AG08396 (cell line): ENCODE measurements at places on chromosomes 3 and 15.
A peak's percentile ranks its signal among the peaks of the same experiment; 100 is the strongest.

GRCh38 chr3:50258029-50258680 lies 10.8 kb upstream of the SEMA3B start:
- no peak for DNase-seq

DNA sequence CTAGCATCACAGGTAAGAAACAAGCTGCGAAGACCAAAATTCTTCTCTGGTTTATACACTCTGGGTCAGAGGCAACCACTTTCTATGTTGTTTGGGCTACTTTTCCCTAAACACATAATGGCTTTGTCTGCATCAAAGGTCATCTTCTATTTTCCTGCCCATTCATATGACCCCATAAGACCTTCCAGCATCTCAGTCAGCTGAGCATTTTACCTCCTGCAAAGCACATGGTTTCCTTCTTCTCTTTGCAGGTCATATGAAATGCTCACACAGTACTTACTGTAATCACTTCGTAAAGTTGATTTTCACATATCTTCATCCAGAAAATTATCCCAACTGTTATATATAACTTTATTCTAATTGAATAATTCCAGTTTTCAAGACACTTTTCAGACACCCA lies 34.8 kb downstream of the LIPC start:
- no peak for DNase-seq

GRCh38 chr15:52749258-52749657 lies 40.9 kb downstream of the ONECUT1 start:
- no peak for DNase-seq

GRCh38 chr3:119862616-119863015 lies 80.7 kb downstream of the NR1I2 start:
- DNase-seq = no peak

- DNase-seq = peak; percentile 16
Observed at GRCh38 chr15:72116731-72117485, 1.0 kb downstream of the MYO9A start.

GRCh38 chr15:31332020-31332680 lies 5.5 kb downstream of the KLF13 start:
- DNase-seq = no peak

DNA sequence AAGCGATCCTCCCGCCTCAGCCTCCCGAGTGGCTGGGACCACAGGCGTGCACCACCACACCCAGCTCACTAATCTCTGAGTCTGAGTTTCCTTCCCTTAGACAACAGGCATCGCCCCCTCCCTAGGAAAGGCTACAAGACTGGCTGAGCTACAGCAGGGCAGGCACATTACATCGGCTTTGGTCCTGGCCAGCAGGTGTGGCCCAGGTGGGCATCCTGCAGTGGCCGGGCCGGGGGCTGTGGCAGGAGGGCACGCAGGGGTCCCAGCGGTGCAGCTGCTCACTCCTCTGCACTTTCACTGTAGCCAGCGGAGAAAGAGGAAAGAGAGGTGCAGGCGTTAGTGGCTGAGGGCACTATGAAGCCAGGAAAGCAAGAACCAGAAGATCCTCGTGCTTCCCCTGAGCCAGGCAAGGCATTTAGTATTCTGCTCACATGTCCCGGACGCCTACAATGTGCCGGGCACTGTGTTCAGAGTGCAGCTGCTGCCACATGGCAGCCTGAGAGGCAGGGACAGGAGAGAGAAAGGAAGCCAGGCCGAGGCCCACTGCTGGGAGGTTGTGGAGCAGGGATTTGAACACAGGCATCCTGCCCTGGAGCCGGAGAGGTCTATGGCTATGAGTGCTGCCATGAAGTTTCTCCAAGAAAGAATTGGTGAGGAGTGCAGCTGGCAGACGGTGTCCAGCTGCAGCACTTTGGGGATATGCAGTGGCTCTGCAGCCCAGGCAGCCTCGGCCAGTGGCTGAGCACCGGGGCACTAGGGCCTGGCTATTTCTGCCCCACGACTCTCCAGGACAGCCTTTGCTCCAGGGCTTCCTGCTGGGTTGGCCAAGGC lies 22.3 kb downstream of the GRIP2 start:
- DNase-seq = no peak

DNA sequence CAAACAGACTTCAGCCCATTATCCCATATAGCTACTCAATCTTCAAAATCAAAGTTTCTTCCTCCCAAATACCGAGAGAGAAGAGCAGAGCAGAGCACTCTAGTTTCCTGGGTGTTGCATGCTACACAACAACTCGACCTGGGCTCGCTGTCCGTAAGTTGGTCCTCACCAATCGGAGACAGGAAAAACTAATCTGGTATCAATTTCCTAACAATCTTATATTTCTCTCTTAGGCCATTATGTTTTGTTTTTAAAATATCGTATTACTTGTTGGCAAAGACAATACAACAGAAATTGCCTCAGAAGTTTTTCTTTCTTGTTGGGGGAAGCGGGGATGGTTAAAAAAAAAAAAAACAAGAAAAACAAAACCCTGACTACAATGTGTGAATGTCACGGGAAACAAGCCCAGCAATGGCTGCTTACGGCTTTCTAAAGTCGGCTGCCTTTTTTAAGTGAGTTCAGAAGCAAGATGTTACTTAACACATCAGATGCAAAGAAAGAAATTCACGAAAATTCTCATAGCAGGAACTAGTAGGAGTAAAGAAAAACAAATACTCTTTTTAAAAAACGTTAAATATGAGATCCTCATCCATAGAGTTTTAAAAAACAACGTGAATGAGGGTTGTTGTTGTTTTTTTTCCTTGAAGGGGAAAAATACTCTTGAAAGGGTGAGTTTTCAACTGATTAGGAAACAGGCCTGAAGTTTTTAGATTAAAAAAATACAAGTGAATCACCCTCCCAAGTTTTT lies 1.9 kb downstream of the VGLL4 start:
- DNase-seq = no peak

DNA sequence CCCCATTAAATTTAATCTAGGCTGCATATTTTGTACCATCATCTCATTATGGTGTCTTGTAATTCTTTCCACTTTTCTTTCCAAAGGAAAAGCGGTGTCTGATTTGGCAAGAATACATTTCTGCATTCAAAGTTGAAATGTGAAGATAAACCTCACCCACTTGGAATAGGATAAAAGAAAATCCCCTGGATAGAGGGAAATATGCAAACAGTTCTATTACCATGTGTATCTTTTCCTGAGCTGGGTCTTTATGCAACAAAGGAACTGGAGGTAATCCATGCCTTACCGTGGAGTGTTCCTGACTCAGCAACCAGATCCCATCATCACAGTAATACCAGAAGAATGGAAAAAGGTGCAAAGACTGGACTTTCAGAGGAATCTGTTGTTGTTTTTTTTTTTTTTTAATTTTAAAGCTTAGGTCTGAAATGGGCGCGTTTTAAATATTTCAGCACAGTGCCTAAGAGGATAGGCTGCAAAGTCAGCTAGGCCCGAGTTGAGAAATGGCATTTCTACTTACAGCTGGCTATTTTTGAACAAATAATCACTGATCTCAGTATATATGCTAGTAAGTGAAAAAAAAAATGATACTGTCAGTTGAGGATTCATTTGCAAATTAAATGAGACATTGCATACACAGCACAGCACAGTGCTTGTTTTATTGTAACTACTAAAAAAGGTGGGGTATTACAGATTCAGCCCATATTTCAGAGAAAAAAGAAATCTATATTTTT lies 55.5 kb upstream of the ADAMTS9 start:
- no peak for DNase-seq

GRCh38 chr3:25573386-25574171 lies 91.1 kb downstream of the TOP2B start:
- peak; percentile 62 for DNase-seq

GRCh38 chr3:58574682-58575081 lies 2.5 kb downstream of the FAM107A start:
- no peak for DNase-seq

GRCh38 chr15:90877315-90877714 lies 7.0 kb upstream of the FES start:
- no peak for DNase-seq

- DNase-seq = no peak
Observed at GRCh38 chr3:97686258-97686657, 78.3 kb upstream of the ARL6 start.

DNA sequence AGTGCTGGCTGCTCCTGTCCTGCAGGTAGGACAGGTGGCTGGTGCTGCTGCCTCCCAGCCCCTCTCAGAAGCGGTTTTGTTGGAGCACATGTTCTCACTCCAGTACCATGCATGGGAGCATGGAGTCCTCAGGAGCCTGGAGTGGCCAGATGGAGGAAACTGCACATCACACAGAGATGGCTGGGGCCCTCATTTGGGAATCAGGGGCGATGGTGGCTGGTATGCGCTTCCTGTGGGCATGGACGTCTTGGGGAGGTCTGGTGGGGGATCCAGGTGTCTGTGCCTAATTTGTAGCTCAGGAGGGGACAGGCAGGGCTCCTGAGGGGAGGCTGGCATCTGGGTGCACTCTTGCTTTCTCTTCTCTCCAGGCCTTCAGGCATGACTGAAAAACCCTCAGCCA lies 168.2 kb downstream of the KLF13 start:
- DNase-seq = no peak

- no peak for DNase-seq
Observed at GRCh38 chr15:67446449-67446848, 74.5 kb upstream of the C15orf61 start.

- no peak for DNase-seq
Observed at GRCh38 chr15:95684126-95684525, 646.4 kb upstream of the NR2F2 start.

- DNase-seq = no peak
Observed at GRCh38 chr3:7205962-7206361, 345.0 kb downstream of the GRM7 start.

DNA sequence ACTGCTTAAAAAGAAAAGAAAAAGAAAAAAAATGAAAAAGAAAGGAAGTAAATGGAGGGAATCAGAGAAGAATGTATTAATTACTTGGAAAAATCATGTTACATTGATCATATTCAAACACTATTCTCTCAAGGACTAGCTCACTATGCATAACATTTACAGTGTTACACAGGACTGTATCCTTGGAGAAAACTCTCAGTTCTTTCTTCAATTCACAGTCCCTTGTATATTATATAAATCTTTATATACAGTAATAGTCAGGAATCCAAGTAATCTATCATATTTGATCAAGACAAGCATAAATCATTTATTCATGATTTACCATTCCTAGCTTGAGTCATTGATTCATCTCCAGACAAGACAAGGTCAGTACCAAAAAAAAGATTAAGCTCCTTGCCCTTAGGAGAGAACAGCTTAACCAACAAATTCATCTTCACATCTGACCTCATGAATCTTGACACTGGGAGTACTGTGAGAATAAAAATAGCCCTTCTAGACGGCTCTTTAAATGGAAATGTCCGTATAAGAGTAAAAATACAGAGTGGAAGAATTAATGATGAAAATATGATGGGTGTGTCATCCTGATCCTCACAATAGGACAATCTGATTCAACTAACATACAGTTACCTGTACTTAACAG lies 980.4 kb downstream of the NAALADL2 start:
- DNase-seq = no peak

DNA sequence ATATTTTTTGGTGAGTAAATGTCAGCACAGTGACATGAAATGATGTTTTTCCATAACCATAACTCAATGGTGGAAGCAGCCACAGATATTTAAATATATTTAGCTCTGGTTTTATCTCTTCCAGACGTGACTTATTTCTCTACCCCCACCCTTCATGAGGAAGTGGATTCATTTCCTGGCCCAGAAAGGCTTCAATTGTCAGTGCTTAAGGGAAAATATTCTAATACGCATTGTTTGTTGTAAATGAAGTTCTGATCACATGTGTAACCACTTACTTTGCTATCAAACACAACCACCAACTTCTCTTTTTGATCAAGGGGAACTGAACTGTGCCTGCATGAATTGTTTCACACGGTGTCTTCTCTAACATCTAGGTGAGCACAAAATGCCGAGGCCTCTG lies 14.0 kb downstream of the CLDN16 start:
- no peak for DNase-seq

- peak; percentile 26 for DNase-seq
Observed at GRCh38 chr15:76904461-76905012, 603 bp downstream of the SCAPER start.

DNA sequence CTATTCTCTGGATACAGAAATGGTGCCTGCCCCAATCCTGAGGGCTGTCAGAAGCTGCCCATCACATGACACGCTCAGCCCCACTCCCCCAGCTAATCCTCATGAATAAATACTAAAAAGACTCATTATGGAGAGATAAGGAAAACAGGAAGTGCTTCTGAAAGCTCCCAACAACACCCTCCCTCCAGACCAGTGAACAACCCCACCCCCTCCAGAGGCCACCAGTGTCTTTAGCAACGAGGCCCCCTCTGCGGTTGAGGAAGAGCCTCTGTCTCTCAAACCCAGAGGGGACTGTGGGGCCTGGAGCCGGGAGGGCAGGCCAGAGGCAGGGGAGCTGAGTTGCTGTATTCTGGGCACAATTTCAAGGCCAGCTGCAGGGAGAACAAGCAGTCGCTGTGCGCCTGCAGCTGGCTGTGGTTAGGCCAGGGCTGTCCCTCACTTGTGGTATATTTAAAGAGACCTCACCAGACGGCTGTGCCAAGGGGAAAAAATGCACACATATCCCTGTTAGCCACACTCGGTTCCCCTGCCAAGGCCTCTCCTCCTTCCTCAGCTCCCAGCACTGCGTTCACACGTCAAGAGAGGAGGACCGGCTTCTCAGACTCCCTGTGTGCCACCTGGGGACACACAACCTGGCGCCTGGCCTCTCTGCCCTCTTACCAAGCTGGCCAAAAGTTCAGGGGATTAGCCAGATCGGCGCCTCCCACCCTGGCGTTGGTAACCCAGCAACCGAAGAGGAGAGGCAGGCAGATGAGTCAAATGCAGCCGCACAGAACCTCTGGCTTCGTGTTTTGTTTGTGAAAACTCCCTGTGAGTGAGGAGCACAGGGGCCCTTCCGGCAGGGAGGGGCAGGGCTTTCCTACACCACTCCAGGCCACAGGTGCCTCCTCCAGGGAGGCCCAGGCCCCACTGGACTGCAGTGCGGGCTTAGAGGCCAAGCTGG lies 101.2 kb upstream of the ETV5 start:
- peak; percentile 84 for DNase-seq

DNA sequence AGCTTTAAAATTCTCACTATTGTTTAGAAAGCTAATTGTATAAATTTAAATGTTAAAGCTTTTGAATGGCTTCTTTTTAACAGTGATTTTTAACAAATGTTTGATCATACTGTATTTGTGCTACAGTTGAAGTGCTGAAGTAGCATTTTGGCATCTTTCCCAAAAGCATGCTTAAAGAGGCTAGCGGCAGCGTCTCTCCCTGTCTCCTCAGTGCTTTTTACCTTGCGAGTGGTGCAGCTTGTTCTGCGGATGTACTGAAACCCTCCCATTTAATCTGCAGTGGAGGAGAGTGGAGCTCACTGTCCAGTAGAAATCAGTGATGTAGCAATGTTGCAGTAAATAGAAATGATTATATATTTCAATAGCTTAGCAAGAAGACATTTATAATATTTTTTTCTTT lies 43.7 kb downstream of the LRRC49 start:
- DNase-seq = no peak

- DNase-seq = no peak
Observed at GRCh38 chr3:178451799-178452198, 84.4 kb upstream of the KCNMB2 start.
